Stimulated activated CD8-positive, alpha-beta memory T cell treated with anti-CD3 and anti-CD28 coated beads, Interleukin-4, amount 100 ng/mL, for 48 hours (primary cell): ENCODE measurements at places on chromosomes 3 and 15.

- DNase-seq, result no peak
Observed at GRCh38 chr3:41126961-41127360, 72.3 kb upstream of the CTNNB1 start.

GRCh38 chr15:65072617-65073016, 3.9 kb upstream of the KBTBD13 start:
- no peak for DNase-seq

DNA sequence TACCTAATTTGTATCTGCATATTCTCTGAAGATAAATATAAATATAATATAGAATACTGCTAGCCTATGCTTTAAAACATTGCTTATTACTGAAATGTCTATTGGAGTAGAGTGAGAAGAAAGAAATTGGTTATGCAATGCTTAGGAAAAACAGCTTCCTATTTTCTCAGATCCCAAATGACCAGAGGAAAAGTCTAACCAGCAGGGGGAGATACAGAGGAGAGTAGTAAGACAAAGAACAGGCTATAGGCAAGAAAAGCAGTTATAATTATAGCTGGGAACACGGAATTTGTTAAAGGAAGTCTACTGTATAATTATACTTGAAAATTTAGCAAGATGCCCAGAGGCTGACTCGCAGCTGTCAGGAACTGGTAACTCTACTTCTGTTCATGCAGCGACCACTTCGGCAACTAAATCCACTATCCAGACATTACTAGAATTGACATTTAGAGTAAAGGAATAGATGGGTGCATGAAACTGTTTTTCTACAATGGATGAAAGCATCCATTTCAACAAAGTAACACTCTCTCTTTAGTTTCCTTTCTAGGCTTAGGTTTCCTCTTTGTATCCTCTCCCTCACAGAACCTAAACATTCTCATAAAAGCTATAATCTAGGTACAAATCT, 97.2 kb downstream of the TBC1D5 start:
- DNase-seq, result no peak

- DNase-seq, result no peak
Observed at GRCh38 chr3:52982839-52983238, 63.0 kb downstream of the SFMBT1 start.

GRCh38 chr3:58349792-58350626, 17.3 kb downstream of the PXK start:
- DNase-seq, result no peak

- DNase-seq, result no peak
Observed at GRCh38 chr15:73755481-73755880, 2.3 kb upstream of the INSYN1 start.

DNA sequence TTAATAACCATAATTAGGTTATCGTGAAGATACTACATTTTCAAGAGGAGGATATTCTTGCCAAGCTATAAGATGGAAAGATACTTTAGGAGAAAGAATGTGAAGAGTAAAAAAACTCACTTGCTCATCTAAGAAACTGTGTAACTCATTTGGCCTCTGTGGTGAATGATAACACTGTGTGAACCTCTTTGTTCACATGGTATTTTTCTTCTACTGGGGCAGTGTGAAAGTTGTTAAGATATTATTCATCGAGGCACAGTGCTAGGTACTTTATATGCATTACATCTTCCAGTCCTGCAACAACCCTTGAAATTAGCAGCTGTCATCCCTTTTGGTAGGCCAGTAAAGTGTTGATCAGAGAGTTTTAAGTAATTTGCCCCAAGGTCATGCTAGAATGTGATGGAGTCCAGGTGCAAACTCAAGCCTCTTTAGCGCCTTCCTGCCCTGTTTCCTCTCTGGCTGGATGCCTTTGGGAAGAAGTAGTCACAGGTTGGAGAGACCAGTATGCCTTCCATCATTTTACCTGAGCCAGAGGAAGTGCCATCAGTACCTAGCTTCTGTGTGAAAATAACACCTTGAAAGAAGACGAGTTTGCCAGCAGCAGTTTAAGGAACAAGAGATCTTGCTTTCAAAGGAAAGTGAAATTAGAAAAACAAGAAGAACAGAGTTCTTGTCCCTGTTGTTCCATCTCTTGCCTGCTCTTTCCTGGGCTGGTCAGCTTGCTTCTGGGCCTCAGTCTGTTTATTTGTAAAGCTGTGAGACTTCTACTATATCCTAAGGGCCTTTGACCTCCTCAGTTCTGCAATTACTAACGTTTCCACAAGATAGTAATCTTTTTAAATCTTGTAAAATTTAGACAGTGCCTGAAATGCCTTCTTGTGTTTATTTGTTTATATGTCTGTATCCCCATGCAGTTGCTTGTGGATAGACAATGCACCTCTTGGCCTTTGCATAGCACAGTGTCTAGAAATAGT, 179.3 kb downstream of the FNDC3B start:
- no peak for DNase-seq

DNA sequence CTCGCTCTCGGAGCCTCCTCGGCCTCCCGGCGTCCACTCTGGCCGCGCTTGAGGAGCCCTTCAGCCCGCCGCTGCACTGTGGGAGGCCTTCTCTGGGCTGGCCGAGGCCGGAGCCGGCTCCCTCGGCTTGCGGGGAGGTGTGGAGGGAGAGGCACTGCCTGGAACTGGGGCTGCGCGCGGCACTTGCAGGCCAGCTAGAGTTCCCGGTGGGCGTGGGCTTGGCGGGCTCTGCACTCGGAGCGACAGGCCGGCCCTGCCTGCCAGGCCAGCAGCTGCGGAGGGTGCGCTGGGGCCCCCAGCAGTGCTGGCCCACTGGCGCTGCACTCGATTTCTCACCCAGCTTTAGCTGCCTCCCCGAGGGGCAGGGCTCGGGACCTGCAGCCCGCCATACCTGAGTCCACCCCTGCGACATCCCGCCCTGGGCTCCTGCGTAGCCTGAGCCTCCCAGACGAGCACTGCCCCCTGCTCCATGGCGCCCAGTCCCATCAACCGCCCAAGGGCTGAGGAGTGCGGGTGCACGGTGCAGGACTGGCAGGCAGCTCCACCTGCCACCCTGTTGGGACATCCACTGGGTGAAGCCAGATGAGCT, 765.0 kb downstream of the IGSF11 start:
- DNase-seq, result no peak

- DNase-seq, result no peak
Observed at GRCh38 chr3:179697736-179698332, 45.0 kb downstream of the USP13 start.

DNA sequence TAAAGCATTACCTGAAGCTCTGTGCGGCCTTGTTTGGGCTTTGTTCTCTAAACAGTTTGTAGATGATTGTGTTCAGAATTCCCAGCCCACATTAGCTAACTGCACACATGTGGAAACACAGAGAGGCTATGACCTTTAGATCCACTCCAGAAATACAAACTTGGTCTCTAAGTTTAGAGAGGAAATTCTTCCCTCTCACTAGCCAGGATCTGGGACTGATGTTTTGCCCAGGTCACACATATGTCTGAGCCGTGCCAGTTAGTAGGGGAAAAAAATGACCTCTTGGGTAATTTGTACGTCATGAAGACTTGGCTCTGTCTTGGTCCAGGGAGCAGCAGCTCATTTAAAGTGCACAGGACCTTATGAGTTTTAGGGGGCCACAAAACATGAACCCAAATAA, 223.1 kb downstream of the RBMS3 start:
- DNase-seq, result no peak

DNA sequence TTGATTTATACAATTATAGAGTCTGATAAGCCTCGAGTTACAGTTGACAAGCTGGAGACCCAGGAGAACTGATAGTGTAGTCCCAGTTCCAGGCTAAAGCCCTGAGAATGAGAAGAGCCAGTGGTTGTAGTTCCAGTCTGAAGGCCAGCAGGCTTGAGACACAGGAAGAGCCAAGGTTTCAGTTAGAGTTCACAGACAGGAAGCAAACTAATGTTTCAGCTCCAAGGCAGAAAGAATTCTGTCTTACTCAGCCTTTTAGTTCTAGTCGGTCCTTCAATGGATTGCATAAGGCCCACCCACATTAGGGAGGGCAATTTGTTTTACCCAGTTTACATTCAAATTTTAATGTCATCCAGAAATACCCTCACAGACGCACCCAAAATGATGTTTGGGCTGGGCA, 102.7 kb downstream of the CDIN1 start:
- DNase-seq, result no peak

DNA sequence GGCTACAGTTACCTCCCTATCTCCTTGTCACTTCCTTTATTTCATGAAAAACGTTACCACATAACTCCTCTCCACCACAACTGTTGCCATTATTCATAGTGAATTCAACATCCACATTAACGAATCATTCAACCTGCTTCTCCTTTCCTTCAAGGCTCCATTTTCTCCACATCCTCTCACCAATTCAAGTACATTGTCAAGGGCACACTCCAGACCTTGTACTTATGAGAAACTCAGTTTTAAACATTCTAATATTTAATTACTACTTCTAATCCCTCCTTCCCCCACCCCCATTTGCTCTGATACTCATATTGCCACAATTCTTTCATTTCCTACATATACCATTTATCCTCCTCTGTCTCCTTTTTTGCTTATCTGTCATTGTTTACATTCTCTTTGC, 871.2 kb downstream of the TUSC7 start:
- no peak for DNase-seq

DNA sequence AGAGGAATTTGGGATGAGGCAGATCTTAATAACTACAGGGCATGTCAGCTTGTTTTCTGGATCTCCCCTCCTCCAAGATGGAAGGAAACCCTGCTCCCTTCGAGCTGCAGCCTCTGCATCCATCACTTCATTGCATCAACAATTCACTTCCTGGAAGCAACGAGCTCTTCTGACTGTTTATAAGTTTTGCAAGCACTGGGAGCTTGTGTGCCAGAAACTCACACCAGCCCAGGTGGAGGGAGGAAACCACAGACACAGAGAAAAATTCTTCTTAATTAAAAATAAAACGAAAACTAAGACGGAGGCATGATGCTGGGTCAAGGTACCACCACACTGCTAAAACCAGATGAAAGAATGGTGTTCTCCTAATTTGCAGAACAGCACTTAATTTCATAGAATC, 10.6 kb downstream of the LRIG1 start:
- no peak for DNase-seq

GRCh38 chr15:75104804-75105557, 81.6 kb downstream of the PPCDC start:
- peak; percentile 56 for DNase-seq

DNA sequence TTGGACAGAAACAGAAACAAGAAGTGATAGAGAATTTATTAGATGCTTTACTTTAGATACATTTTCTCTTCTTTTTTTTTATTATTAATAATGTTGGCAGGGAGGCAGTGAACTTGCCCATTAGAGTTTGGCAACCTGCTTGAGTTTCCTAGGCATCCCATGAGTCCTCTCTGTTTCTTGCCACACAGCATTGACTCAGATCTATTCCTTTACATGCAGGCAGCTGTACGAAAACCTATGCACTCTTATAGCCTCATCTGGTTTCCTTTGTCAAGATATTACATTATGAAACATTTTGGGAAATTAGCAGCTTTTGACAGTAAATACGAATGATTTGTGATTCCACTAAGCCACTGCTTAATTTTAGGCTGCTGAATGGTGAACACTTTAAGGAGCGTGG, 23.3 kb downstream of the IL1RAP start:
- no peak for DNase-seq

GRCh38 chr3:53837331-53837730, 8.9 kb downstream of the CHDH start:
- DNase-seq, result no peak

GRCh38 chr15:57591822-57592367, at the start of gene MYZAP:
Gene MYZAP, plus strand, starts transcription at chr15:57591904. Its CDS starts 131 bp downstream, at chr15:57592035.
- DNase-seq, result peak; percentile 47

DNA sequence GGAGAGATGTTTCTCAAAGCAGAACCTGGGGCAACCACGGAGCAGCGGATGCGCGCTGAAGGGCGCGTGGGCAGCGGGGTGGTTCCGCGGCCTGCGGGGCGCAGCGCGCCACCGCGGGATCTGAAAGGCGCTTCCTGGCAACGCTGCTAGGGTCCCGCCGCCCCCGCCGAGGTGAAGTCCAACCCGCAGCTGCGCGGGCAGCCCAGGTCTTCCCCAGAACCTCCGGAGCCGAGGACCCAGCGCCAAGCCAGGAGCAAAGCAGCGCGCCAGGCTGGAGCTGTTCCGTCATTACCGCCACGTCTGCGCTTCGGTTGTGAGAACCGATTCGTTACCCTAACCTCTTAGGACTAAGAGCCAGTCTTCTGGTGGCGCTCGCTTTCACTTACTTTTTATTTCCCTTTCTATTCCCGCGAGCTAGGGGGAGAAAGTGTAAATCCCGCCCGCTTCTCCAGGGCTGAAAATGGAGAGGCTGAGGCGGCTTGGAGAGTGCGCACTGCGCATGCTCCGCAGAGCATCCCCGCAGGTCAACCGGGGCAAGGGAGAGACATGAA, 3.2 kb upstream of the GABRG3 start:
- DNase-seq, result no peak

- no peak for DNase-seq
Observed at GRCh38 chr15:101103598-101103997, 148.2 kb downstream of the CHSY1 start.

DNA sequence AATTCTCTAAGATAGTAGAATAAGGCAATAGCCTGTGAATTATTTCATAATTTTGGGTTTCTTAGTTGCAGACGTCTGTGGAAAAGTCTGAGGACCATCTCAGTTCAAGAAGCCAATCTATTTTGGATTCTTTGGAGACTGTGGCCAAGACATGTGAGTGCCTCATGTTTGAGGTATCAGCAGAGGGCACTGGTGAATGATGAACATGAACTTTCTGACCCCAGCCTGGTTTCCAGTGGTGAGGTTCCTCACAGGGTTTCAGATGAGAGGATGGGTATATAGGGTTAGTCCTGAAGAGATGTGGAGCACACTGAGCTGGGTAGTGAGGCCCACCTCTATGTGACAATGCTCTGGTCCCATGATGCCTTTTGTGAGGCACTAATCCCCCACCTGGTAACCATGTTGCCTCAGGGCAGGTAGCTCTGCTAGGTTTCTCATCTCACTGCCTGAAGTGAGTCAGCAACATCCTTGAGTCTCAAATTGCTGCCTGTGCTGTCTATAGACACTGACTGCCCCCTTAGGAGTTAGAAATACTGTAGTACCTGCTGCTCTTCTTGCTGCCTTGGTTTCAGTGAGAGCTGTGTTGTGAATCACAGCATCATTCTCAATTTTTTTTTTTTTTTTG, 32.3 kb downstream of the C3orf62 start:
- no peak for DNase-seq

- DNase-seq, result no peak
Observed at GRCh38 chr3:57998366-57999283, 9.6 kb upstream of the FLNB start.

DNA sequence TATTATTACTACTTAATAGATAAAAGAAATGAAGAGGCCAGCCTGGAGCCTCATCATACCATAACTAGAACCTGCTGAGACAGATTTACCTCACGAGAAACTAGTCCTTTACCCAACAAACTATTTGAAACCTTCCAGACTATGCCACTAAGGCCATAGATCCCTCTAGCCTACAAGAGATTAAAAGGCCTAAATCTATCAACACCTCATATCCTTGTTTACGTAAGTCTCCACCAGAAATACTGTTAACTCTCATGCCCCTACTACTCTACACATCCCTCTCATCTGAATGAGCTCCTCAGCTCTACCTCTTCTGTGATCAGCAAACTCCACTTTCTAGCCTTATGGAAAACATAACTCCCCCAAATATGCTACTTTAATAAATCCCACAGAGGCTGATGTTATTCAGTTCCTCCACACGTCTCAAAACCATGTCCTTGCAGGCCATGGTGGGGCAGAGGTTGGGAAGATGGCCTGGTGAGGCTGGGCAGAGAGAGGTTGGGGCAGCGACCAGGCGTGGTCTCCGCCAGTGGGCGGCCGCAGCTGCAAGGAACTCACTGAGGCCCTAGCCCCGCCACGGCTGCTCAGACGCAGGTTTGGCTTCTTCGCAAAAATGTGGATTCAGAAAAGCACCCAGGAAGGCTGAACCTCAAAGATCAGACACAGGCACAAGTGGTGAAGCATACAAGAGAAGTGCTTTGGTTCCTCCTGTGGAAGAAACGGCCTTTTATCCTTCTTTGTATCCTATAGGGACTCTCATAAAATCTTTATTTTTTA, 65.8 kb downstream of the GSK3B start:
- DNase-seq, result no peak
